ENCODE measurements at places on chromosomes 13 and 19.

DNA sequence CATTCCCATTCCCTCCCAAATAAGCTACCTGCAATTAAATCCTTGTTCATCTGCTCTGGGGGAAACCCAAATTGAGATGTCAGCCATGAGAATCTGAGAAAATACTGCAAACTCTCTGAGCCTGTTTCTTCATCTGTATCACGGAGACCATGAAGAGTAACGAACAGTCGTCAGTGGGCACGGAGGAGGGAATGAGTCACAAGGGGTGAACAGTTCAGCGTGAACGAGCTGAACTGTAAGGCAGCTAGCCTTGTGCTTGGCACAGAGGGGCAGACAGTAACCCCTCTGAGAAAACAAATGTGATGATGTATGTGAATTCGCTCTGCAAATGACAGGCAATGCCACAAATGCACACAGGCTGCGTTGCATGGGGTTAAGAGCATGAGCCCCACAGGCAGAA is 288.7 kb downstream of the FOXO1 start:
- no peak for DNase-seq

DNA sequence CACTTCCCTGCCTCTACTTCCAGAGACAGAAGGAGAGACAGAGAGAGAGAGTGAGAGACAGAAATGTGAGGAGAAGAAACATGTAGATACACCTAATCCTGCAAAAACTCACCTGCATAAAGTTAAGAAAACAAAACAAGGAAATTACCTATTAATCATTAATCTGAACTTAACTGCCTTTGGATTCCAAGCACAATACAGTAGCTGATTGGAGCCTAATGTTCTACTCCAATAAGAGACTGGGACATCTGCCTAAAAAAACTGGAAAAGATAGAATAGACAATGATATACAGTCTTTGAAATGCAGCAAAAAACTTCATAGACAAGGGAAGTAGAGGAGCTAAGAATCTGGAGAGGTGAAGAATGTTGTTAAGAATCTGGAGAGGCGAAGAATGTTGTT is 910.2 kb upstream of the SLC10A2 start:
- DNase-seq, result no peak

DNA sequence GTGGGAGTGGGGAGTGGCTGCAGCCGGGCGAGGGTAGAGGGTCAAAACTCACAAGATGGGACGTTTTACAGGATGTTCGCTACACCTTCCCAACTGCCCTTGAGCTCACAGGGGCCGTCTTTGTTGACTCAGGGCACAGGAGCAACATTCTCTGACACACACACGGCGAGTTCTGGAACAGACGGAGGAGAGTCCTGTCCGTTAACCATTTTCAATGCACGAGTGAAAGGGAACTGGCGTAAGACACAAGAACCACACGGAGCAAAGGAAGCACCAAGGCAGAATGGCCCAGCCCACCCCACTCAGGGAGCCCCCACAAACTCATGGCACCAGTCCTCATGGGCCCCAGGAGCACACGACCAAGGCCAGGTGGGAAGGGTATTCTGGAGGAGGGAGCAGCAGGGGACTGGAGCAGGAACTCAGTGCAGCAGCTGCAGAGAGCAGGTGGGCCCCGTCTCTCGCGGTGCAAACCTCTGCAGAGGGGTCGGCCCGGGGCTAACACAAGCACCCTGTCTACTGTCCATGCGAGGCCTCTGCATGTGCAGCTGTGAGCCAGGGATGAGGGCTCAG is 37.9 kb upstream of the ISYNA1 start:
- no peak for DNase-seq

DNA sequence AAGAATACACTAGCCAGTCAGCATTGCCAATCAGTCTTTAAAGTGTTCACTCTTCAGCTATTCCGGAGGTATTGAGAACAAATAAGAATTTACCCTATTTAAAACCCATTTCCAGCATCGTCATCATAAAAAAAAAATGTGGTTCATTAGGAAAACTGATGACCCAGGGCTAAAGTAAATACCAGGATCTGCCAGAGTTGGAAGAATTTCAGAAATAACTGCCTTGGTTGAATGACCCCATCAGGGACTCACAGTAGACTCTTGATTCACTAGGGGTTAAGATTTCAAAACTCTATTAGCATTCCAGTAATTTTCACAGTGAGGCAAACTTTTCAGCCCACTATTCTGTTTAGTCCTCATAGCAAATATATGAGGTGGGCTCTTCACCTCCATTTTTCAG is 377.0 kb downstream of the ITGBL1 start:
- no peak for DNase-seq

Data from substantia nigra (tissue), 51 donors.